NCI-H526 treated with DMSO at 0.1 percent for 48 hours (cell line): ENCODE measurements at places on chromosomes 2 and 18.

GRCh38 chr2:217900780-217901360 is 101.9 kb downstream of the TNS1 start:
- no peak for DNase-seq

GRCh38 chr2:39593439-39594393 is 72.0 kb upstream of the TMEM178A start:
- DNase-seq: peak; percentile 10

GRCh38 chr2:86360776-86361175 is 23.4 kb upstream of the REEP1 start:
- DNase-seq: no peak

GRCh38 chr2:161847910-161848309 is 223.7 kb downstream of the SLC4A10 start:
- no peak for DNase-seq
